ENCODE measurements at places on chromosomes 1 and 21. TPM values are rescaled to one million over a fixed set of nuclear protein-coding genes. Genes with fewer than 3 reads are reported as not detected.

Gene LCE2C
- not detected for total RNA-seq

Gene MAP10
- 4.4 TPM for total RNA-seq

Gene MAN1C1
- 0.19 TPM for total RNA-seq

Gene GBP7
- total RNA-seq: not detected

Gene CRP
- total RNA-seq: 0.54 TPM

Gene AMY1B
- not detected for total RNA-seq

Gene CFHR3
- total RNA-seq: not detected

Gene VCAM1
- 5.9 TPM for total RNA-seq

Gene NBPF14
- total RNA-seq: 1.6 TPM

Gene IGSF3
- total RNA-seq: 18.0 TPM

Gene SPATA1
- total RNA-seq: 2.4 TPM

Gene HES3
- total RNA-seq: not detected

Gene LIX1L
- 23.6 TPM for total RNA-seq

Gene SPRR2G
- not detected for total RNA-seq

Gene ODR4
- 12.3 TPM for total RNA-seq

Gene SH3BP5L
- 19.1 TPM for total RNA-seq

Gene KRTAP6-1
- total RNA-seq: not detected

Gene MUL1
- total RNA-seq: 21.0 TPM

Gene PKNOX1
- 13.3 TPM for total RNA-seq

Gene SHE
- 0.05 TPM for total RNA-seq

Gene HES5
- not detected for total RNA-seq

Gene SLC25A34
- 0.69 TPM for total RNA-seq

Gene C1orf74
- 3.4 TPM for total RNA-seq

Gene ZBTB7B
- 44.9 TPM for total RNA-seq

Gene F5
- total RNA-seq: 0.72 TPM

Gene PCP4L1
- total RNA-seq: 3.6 TPM

Gene ERMAP
- 5.8 TPM for total RNA-seq
